ENCODE measurements at places on chromosomes 2 and 18.

DNA sequence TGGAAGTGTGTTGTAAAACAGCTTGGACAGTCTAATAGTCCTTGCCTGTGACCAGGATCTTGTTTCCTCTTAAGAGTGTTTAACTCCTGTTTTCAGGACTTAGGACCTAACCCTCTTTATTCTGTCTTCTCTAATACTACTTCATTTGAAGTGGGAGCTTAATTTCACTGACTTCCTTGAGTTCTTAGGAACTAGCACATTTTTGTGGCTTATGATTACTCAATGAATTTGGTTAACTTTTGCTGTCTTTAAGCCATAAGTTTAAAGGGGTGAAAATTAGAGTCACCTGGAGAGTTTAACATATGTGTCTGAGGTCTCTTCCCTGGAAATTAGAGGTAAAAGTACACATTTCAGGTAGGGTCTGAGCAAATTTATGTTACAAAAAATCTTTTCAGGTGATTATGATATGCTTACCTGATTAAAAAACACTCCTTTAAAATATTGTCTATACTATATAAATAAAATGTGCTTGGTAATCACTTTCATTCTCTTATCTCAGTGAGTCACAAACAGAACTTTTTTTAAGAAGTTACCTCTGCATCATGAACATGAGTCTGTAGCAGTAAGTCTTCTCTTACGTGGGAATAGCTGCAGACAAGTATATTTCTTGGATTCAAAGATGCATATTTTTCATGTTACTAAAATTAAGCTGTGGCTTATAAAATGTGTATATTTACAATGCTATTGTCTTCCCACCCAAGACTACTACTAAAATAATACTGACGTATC, 52.7 kb downstream of the ATP9B start:
- DNase-seq = no peak

DNA sequence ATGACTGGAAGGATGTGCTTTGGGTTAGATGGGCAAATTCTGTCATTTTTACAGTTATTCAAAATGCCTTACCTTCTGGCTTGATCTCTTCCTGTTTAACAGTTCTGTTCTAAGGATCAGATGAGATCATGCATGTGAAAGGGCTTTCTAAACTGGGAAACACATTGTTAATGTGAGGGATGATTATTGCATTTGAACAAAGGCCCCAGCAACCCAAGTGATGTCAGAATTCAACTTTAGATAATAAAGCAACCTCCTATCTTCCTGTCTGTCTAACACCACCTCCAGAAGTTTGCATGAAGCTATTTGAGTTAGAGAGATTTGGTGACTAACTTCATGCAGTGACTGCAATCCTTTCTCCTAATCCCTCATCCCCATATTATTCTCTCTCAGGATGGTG, 77.8 kb upstream of the B3GNT2 start:
- DNase-seq = no peak

DNA sequence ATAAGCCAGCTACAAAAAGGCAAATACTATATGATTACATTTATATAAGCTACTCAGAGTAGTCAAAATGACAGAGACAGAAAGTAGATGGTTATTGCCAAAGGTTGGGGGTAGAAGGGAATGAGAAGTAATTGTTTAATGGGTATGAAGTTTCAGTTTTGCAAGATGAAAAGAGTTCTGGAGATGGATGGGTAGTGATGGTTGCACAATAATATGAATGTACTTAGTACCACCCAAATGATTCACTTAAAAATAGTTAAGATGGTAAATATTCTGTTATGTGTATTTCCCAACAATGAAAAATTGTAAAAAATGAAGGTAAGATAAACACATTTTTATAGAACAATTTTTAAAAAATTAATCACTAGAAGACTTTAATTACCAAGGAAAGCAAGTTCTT, 448.4 kb downstream of the ADCYAP1 start:
- no peak for DNase-seq

- no peak for DNase-seq
Measured at GRCh38 chr2:54768772-54769428, 45.4 kb downstream of the EML6 start.

GRCh38 chr2:157596992-157597681, 31.5 kb downstream of the ACVR1C start:
- DNase-seq = peak; percentile 60

GRCh38 chr2:209788925-209789324, 17.3 kb downstream of the UNC80 start:
- no peak for DNase-seq

- no peak for DNase-seq
Measured at GRCh38 chr2:202023198-202023903, 10.3 kb upstream of the FZD7 start.

- no peak for DNase-seq
Measured at GRCh38 chr2:203341741-203342310, 13.6 kb downstream of the ABI2 start.

DNA sequence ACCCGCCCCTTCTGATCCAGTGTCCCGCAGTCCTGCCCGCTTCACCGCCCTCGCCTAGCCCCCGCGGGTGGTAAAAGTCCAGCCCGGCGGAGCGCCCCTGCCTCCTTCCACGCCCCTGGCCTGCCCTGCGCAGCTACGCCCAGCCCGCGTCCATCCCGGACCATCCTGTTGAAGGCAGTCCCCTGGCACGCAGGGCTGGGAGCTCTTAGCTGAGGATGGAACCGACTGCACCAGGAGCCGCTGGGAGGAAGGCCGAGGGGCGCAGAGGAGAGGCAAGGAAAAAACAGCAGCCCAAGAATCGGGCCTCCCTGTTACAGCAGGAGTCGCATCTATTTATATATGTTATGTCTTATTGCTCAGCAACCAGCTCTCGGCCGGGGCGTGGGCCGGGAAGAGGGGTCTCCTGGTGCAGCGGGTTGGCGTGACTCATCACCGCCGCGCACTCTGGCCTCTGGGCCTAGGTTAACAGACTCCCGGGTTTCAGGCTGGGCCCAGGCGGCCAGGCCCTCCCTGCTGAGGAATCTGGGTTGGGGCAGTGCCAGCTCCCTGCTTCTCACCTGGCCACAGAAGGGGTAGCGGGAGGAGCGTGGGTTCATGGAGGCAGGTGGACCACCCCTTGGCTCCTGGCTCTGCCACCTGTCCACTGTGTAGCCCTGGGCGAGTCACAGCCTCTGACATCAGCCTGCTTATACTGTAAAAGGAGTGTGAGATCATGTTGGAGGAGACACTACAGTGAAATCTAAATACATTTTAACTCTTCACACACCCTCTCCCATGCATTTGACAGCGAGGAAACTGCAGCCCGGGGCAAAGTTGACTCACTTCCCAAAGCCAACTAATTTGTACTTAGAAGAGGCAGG, 13.4 kb upstream of the MAP3K2 start:
- no peak for DNase-seq

DNA sequence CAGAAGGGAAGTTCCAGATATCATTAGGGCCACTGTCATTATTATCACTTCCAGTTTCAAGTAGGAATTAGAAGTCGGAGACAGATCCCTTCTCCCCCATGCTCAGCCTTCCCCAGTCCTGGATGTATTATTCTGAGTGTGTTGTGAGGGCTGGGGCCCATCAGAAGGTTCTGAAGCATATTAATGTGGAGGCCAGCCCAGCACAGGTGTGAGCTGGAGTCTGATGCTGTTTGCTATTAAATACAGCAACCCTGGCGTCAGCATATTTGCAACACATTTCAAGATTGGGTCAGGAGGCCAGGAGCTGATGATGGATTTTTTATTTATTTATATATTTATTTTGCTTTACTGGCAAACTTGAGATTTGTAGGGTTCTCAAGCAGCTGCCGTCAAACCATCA, 195.2 kb downstream of the NRP2 start:
- DNase-seq = no peak

- DNase-seq = no peak
Measured at GRCh38 chr2:174951745-174952144, 53.4 kb downstream of the CHN1 start.

DNA sequence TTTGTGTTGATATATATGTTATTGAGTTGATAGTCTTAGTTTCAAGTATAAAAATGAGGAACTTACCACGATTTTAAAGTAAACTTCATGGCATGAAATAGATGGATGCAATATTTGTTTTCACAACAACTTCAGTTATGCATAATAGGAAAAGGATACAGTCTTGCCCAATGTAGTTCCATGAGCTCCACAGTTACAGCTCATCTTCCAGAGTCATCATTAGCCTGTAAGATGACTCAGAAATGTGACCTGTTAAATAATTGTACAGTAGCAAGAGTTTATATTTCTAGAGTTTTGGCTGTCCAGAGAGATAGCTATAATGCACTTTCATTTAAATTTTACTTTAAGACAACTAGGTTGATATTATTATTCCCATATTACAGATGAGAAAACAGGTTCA, 80.9 kb upstream of the ARHGAP28 start:
- DNase-seq = no peak

GRCh38 chr18:58025205-58025604, 18.8 kb upstream of the NEDD4L start:
- DNase-seq = no peak

DNA sequence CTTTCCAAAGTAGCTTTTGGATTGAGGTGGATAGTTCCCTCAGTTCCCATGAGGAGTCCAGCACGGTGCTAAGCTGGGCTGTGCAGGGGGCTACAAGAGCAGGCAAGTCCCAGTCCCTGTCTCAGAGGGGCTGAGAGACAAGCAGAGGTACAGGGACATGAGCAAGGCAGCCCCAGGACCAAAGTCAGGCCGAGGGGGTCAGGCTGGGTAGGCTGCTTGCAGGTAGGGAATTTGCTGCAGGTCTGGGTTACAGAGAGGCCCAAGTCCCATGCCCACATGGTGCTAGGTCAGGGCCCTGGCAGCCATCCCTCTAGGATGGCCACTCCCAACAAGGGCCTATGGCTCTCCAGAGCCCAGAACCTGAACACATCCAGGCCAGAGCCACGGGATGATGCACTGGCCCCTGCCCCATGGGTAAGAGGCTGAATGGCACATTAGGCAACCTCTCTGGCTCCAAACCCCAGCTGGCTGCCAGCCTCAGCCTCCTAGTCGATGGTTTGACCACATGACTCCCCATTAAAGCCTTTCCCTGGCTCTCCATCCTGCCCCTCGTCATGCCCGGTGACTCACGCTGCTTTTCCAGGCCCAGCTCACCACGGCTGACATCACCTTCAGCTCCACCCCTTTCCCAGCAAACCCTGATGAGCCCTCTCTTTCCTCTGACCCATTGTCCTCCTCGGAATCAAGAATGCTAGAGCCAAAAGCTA, 83.7 kb downstream of the SDC1 start:
- DNase-seq = peak; percentile 86

- DNase-seq = no peak
Measured at GRCh38 chr2:106932644-106933043, 46.7 kb upstream of the ST6GAL2 start.

DNA sequence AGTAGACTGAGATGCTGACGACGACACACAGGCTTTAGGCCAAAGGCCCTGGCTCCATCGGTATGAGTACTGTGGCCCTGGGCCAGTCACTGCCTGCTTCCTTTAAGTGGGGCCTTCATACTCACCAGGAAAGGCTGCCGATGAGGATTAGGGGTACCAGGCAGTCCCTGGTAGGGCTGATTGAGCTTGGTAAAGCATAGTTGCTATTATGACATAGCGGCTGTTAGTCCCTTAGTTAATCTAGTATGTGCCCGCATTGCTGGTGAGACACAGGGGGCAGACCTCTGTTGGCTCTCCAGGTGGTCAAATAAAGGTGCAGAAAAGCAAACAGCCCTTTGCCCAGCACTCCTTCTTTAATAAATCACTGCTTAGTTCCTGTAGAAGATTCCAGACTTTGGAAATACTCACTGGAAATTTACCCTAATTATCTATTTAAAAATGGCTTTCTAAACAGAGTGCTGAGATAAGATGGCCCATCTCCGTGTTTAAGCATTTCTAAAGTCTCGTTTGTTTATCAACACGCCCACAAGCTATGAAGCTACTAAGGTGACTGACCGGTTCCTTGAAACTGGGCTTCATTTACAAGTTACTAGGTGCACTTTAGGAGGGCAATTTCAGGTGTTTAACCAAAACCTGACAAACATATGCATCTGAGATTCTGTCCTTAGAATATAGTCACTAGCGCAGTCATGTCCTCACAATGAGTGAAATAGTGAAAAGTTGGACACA, 8.7 kb upstream of the BIN1 start:
- peak; percentile 42 for DNase-seq

DNA sequence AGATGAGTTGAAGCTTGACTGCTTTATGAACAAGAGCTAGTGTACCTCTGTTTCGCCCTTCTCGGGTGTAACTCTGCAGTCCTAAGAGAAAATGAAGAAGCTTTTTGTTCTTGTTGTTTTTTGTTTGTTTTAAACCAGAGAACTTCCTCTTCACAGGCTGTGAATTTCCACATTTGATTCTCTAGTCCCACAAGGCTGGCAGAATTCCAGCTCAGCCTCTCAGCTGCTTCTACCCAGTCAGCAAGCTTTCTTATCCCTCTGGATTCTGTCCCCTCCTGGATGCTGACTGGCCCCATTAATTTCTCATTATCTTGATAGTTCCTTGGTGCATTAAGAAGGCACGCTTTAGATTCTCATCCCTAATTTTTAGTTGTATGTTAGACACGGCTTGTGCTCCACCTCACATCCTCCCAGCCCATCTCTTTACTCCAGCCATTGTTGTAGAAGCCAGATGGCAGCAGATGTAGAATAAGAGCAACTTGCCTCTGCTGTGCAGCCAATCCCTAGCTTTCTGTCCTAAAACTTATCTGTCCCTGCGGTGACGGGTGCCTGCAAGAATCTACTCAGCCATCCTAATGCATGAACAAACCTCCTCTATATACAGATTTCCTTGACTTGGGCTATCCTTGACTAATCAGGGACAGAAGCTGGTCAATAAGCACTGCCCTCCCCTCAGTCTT, 12.3 kb upstream of the RESP18 start:
- DNase-seq = peak; percentile 72

- peak; percentile 79 for DNase-seq
Measured at GRCh38 chr2:10452312-10452711, 4.2 kb upstream of the ODC1 start.

- DNase-seq = no peak
Measured at GRCh38 chr2:38596229-38596628, 6.5 kb downstream of the HNRNPLL start.

DNA sequence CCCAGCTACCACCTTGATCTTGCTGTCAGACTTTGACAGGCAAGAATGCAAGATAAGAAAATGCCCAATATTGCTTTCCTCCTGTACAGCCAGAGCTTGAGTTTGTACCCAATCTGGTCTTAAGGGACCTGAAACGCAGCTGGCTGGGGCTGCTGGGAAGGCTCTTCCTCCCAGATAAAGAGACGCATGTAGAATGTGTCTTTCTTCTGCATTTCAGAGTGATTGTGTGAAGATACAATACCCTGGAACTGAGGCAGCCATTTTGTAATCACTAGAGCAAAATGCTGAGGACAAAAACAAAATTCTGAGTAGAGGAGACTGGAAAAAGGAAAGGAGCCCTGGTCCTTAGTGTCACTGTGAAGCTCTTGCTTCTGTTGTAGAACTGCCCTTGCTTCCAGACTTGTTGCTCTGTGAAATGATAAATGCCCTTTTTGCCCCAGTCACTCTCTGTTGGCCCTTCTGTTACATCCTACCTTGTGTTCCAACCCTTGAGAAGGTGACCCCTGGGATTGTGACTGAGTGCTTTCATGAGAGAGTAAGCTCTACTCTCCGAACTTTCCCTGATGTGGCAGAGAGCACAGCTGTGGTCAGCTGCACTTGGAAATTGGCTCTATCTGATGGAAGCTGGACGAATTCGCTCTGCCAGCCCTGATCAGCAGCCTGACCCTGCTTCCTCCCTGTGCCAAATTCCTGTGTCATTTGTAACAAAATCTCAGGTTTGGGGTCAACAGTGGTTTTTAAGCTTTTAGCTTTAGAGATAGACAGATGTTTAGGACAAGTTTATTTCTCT, 137.4 kb upstream of the RBMS1 start:
- no peak for DNase-seq
